ENCODE measurements at places on chromosomes 13 and 19.

DNA sequence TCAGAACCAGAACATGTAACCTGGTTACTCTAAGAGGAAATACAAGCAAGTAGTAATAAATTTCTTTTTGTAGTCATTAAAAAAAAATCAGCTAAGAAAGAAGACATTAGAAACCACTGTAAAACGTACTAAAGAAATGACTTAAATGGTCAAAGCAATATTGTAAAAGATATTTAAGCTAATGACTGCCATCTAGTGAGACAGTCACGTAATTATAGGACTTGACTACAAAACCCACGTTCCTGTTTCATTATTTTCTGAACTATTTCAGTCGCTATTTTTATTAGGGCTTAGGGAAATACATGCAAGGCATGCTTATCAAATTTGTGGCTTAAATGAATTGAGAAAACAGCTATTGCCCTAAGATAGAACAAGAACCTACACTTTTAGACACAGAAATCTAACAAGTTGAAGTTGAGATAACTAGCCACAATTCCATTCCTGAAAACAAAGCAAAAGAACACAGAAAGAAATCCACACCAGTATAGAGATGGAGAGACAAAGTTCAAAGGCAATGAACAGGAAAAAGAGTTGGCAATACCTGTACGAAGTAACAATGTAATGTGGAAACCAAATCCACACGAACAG, 17.9 kb downstream of the ALG5 start:
- DNase-seq: no peak

DNA sequence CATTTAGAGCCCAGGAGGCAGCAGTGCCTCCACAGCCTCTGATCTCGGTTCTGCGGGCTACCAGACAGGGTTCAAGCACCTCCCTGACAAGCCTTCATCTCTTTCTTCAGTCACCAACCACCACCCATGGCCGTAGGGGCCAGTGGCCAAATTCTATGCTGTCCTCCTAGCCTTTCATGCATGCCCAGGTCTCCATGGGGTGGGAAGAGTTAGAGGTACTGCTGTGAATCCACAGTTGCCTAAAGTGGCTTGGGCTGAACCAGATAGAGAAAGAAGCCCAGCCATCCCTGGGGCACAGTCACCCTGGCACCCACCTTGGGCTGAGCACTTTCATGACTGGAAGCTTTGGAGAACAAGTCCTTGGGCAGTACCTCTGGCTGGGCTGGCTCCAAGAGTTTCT, 97.4 kb downstream of the ZDHHC20 start:
- no peak for DNase-seq

DNA sequence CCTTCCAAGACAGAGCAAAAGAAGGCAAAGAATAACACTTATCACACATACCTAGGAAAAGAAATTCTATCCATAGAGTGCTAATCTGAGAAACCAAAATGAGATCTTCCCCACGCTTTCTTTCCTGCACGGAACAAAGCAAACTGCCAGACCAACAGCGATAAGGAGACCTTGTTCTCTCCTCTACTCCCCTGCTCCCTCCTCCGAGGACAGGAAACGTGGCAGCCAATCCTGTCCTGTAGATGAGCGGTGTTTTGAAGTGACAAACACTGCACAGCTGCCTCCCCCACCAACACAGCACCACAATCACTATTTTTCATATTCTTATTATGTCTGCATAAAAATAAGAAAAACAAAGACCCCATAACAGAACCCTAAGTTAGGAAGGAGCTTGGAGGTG, 113.9 kb upstream of the IRS2 start:
- DNase-seq: no peak

- DNase-seq: no peak
Observed at GRCh38 chr13:49633710-49634109, 5.4 kb downstream of the ARL11 start.

- no peak for DNase-seq
Observed at GRCh38 chr13:97234742-97235141, 12.6 kb downstream of the MBNL2 start.

DNA sequence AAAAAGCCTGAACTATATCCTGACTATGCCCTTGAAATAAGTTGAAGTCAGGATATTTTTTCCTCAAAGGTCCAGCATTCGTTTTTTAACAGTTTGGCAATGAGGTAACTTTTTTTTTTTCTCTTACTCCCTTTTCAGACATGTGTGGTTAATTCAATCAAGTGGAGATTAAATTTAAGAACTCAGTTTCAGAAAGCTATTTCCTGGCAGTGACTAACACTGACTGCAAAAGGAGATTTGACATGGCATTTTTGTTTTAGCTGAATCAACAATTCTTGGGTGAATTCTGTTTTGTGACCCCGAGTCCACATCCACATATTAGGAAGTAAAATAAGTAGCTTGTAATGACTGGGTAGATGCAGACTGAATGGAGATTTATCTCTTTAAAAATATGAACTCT, 716.4 kb downstream of the PCDH9 start:
- no peak for DNase-seq

DNA sequence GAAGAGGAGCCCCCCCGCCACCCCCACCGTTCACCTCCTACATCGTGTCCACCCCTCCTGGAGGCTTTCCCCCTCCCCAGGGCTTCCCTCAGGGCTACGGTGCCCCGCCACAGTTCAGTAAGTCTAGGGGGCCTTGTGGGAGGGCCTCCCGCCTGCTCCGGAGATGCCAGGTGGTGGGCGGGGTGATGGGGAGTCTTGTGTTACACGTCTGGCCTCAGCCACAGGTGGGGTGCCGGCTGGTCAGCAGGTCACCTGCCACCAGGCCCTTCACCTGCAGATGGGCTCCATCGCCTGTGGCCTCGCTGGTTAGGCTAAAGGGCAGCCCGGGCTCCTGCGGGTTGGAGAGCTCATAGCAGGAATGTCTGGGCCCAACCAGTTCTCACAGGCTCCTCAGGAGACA, 8.0 kb upstream of the RPS15 start:
- DNase-seq: no peak

GRCh38 chr13:38308736-38309135, 40.9 kb upstream of the UFM1 start:
- DNase-seq: no peak

GRCh38 chr19:51514866-51515481, 13.4 kb upstream of the SIGLEC12 start:
- peak; percentile 27 for DNase-seq

- no peak for DNase-seq
Observed at GRCh38 chr13:38341149-38341692, 8.4 kb upstream of the UFM1 start.

DNA sequence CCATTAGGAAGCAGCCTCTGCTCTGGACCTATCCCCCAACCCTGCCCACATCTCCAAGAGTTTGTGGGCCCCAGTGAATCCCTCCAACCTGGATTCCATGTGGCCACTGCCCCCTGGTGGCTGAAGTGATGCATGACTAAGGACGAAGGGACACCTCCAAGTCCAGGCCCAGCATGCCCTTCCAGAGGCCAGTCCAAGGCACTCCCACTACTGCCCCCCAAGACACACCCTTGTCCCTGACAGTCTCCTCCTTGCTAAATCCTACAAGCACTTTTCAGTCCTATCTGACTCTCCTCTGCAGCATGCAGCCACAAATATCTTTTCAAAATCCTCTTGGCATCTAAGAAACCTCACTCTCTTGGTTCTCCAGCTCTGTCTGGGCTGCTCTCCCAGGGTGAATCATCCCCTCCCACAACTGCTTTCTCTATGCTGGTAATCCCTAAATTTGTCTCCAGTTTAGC, 33.0 kb downstream of the DEDD2 start:
- DNase-seq: peak; percentile 72

DNA sequence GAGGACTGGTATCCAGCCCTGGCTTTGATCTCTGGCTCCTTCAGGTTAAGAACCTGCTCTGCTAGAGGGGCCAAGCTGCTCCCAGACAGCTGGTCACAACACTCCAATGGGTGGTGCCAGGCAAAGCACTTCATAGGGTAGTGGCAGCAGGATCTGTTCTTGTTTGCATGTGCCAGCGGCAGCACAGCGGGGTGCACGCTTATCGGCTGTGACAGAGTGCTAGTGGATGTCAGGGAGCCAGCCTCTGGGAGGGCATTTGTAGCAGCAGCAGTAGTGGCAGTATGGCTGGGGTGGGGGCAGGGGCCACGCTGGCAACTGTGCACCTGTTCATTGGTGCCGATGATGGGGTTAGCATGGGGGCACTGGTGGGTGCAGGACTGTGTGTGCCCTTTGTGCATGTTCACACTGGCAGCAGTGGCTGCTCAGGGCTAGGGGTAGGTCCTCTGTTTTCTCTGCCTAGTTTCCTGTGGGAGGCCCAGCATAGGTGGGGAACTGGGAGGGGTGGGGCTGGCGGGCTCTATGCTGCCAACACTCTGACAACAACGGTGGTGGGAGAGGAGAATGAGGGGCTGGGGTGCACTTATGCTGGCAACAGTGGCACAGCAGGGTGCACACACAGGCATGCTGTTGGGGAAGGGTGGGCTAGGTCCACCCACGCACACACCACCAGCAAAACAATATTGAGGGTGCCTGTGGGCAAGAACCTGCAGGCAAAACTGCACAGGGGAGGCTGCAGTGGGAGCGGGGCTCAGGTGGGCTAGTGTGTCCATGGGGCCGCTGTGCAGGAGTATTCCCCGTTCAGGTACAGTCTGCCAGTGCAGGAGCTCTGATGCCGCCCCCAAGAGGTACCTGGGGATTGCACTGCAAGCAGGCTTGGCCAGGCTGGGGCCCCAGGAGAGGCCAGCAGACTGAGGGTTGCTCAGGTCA, 19.3 kb downstream of the AP1M1 start:
- DNase-seq: no peak

- DNase-seq: no peak
Observed at GRCh38 chr13:21812192-21812626, 141.3 kb downstream of the FGF9 start.

DNA sequence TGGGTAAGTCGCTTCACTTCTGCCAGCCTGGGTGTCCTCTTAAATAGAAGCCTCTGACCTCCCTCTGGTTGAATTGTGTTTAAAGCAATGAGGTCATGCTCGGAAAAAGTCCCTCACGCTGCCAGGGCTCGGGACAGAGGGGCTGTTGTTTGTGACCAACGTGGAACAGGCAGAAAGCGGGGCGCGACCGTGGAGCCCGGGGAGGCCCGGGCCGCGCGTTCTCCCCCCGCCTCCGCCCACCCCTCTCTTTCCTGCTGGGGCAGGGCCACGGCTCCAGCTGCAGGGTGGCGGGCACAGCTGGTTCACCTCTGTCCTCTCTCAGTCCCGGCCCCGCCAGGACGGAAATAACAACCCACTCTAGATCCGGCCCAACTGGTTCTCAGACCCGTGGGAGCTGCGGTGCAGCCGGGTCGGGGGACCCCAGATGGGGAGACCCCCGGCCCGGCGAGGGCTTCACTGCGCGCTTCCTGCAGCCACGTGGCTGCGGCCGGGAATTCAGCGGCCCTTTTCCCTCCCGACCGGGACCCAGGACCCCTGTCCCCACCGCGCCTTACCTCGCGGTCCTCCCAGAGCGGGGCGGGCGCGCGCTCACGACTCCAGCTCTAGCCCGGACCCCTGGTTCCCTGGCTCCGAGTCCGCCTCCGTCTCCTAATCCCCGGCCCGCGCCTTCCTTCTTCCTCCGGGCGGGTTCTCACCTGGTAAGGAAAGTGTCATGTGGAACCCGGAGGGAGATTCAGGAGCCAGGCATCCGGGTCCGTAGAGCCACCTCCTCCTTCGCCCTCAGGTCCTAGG, 1.9 kb downstream of the CDC42EP5 start:
- DNase-seq: no peak

GRCh38 chr13:93603043-93603442, 376.4 kb downstream of the GPC6 start:
- DNase-seq: no peak

- DNase-seq: no peak
Observed at GRCh38 chr13:106515635-106516254, 19.7 kb downstream of the EFNB2 start.

DNA sequence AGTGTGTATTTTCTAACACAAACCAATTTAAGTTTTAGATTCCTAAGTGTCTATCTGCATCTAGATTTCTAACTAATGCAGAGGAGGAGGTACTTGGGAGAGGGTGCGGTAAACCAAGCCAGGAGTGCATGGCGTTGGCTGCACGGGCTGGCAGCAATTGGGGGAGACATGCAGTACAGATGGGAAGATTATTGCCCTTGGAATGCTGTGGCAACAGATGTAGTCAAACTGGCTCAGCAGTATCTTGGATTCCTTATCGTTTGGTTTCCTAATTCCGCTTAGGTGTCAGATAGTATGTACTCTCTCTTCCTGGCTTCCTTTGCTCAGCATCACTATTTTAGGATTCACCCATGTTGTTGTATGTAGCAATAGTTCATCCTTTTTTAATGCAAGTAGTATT, 29.4 kb upstream of the STK24 start:
- no peak for DNase-seq

DNA sequence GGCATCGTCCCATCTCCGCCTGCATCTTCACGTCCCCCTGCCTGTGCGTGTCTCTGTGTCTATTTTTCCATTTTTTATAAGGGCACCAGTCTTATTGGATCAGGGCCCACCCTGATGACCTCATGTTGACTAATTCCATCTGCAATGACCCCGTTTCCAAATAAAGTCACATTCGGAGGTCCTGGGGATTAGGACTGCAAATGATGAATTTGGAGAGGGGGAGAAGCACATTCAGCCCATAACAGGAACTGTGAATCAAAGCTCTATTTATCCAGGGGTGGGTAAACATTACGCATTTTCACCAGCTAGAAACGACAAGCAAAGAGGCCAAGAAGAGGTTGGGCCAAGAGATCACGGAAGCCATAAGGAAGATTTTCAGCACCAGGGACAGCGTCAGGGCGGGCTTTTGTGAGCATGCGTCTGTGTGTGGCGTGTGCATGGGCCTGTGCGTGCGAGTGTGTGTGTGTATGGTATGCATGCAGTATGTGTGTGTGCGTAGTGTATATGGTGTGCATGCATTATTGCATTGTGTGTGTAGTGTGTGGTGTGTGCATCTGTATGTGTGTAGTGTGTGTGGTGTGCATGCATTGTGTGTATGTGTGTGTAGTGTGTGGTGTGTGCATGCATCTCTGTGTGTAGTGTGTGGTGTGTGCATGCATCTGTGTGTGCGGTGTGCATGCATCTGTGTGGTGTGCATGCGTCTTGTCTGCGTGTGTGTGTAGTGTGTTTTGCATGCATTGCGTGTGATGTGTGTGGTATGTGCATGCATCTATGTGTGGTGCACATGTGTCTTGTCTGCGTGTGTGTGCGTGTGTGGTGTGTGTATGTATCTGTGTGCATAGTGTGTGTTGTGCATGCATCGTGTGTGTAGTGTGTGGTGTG, 19.6 kb downstream of the CELF5 start:
- peak; percentile 35 for DNase-seq

DNA sequence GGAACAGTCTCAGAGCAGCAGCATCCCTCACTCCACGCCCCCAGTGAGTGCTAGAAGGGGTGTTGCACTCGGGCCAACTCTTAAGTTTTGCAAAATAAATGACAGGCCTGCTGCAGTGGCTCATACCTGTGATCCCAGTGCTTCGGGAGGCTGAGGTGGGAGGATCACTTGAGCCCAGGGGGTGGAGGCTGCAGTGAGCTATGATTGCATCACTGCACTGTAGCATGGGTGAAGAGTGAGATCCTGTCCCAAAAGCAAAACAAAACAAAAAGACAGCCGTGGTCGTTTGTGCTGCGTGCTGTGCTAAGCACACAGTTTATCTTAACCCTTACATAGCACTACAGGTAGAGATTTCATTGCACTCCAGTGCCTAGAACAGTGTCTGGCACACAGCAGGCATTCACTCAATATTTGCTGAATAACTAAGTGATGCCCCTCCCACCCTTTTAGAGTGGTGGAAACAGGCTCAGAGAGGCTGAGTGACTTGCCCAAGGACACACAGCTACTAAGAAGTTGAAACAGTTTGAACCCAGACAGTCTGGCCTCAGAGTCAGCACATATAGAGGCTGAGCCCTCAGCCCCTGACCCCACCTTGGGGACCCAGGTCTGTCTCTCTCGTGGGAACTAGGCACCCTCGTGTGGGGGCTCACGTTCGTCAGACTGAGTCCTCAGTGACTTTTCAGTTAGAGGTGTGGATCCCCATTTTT, 18.3 kb downstream of the KCNC3 start:
- DNase-seq: no peak

- DNase-seq: no peak
Observed at GRCh38 chr19:800360-801029, 3.2 kb downstream of the PTBP1 start.
